ENCODE measurements at places on chromosomes 7 and 10. TPM values are rescaled to one million over a fixed set of nuclear protein-coding genes. Genes with fewer than 3 reads are reported as not detected.

Gene OPN4
- 0.04 TPM for total RNA-seq

DNA sequence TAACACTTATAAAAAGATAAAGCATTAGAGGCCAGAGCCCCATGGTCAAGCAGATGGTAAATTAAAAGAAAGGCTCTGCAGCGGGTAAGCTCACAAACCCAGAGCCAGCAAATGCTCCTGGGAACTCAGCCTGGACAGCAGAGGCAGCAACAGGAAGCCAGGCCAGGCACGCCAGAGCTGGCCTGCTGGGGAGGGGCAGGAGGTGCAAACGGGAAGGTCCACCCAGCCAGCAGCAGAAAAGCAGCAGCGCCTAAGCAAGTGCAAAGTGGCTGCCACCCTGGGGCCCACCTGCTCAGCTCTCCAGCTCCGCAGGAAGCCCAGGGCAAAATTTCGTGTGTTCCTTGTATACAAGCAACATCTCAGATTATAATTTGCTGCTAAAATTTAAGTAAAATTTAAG lies 82.7 kb upstream of the GPR22 start:
- H3K36me3 ChIP-seq, result no peaks in the 10 kb centered on the region
- H3K27me3 ChIP-seq, result no peaks in the 10 kb centered on the region
- no peak overlapping the region for H3K27ac ChIP-seq
- peaks cover 11% of the 10 kb centered on the region for H3K4me1 ChIP-seq

DNA sequence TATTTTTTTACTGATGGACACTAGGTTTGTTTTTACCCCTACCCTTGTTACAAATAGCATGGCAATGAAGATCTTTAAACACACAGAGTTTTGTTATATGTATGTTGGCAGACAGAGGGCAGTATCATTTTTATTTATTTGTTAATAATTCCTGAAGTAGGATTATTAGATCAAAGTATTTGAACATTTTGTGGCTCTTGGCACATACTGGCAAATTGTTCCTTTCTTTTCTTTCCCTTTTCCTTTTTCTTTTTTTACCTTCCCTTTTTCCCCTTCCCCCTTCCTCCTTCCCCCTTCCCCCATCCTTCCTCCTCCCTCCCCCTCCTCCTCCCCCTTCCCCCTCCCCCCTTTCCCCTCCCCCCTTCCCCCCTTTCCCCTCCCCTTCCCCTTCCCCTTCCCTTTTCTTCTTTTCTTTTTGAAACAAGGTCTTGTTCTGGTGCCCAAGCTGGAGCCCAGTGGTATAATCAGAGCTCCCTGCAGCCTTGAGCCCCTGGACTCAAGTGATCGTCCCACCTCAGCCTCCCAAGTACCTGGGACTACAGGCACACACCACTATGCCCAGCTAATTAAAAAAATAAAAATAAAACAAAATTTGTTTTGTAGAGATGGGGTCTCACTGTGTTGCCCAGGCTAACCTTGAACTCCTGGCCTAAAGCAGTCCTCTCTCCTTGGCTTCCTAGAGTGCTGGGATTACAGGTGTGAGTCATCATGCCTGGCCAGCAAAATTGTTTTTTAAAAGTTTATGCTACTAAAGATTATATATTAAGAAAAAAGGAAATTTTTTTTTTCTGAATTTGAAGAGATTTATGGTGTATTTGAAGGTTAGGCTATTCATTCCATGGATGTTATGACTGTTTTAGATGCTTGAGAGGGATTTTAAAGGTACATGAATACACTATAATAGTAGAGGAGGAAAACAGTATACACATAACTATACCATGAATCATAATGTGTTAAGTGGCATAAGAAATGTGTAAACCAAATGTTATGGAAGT lies 39.3 kb downstream of the SEPTIN7 start:
- H3K4me1 ChIP-seq, result no peaks in the 10 kb centered on the region
- no peak overlapping the region for H3K4me3 ChIP-seq
- H3K27ac ChIP-seq, result no peak overlapping the region
- no peaks in the 10 kb centered on the region for H3K27me3 ChIP-seq

GRCh38 chr7:1853431-1853985 lies 183.4 kb downstream of the ELFN1 start:
- H3K27ac ChIP-seq, result peak overlapping the region; percentile 59
- H3K4me3 ChIP-seq, result no peak overlapping the region
- no peaks in the 10 kb centered on the region for H3K36me3 ChIP-seq
- H3K27me3 ChIP-seq, result no peaks in the 10 kb centered on the region

GRCh38 chr7:112439476-112439875 lies 10.8 kb upstream of the IFRD1 start:
- H3K4me1 ChIP-seq, result no peaks in the 10 kb centered on the region
- no peak overlapping the region for H3K4me3 ChIP-seq
- DNase-seq, result no peak
- no peak overlapping the region for H3K27ac ChIP-seq
- H3K27me3 ChIP-seq, result no peaks in the 10 kb centered on the region
- H3K36me3 ChIP-seq, result no peaks in the 10 kb centered on the region

GRCh38 chr10:102633287-102633686 lies 11.0 kb upstream of the TRIM8 start:
- H3K4me3 ChIP-seq, result no peak overlapping the region
- H3K36me3 ChIP-seq, result peaks cover 17% of the 10 kb centered on the region
- no peaks in the 10 kb centered on the region for H3K27me3 ChIP-seq
- peaks cover 69% of the 10 kb centered on the region for H3K4me1 ChIP-seq

All from muscle of leg (tissue), 16 donors.